ENCODE measurements at places on chromosomes 1 and 21.

DNA sequence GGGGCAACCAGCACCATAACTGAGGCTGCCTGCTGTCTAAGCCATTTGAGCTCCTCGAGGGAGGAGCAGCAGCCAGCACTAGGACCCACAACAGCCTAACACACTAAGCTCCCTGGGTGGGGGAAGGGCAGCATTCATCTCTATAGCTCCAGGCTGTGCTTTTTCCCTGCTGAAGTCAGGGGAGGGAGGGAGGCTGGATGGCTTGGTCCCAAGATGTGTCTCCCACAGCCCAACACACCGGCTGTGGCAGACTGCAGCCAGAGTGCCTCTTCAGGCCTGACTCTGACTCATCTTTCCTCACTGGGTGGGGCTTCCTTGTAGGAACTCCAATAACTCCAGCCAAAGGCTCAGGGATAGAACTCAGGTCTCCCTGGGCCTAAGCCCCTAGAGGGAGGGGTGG, 296.3 kb downstream of the PRDM2 start:
- DNase-seq: no peak

GRCh38 chr1:94063379-94063778, 57.6 kb downstream of the ABCA4 start:
- DNase-seq: no peak

DNA sequence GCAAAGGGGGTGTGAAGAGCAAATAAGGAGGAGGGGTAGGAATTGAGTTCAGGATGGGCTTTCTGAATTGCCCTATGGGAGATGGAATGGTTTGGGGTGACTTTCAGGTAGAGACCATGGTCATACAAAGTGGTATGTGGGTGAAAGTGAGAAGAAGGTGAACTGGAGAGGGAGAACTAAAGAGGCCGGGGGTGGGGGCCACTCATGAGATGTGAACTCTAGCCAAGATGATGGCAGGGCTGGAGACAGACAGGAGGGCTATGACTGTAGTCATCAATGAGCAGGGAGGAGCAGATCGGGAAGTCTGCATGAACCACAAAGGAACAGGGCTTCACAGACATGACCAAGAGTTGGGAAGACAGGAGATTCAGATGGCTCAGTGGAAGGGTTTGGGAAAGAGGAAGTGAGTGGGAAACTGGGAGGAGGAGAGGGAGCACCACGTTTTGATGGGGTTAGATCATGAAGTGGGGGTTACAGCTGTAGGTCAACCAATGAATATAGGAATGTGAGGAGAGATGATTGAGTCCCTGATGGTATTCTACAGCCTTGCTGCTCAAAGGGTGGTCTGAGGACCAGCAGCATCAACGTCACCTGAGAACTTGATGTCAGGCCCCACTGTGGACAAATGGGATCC, 20.7 kb upstream of the LRRC8D start:
- DNase-seq: no peak

DNA sequence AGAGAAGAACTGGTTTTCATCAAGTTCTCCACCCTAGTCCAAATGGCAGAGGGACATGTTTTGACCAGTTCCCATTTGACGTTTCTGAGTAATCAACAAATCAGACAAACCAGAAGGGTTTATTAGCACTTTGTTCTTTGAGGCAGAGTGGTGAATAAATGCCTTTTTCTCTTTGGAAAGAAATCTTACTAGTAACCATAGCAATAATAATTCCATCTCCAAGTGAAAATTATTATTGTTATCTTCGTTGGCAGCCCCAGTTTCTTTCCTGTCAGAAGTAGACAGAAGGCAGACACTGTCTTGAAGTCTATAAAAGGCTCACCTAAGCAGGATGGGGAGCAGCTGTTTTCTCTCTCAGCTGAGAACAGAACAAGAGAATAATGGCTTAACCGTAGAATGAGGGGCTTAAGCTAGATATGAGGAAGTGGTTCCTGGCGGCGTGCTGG, 391.6 kb downstream of the PBX1 start:
- DNase-seq: no peak
